Activated naive CD8-positive, alpha-beta T cell treated with anti-CD3 and anti-CD28 coated beads for 36 hours (primary cell): ENCODE measurements at places on chromosomes 3 and 15. TPM values are rescaled to one million over a fixed set of nuclear protein-coding genes. Genes with fewer than 3 reads are reported as not detected.

GRCh38 chr3:43095370-43095769 is 10.5 kb downstream of the POMGNT2 start:
- DNase-seq, result no peak

DNA sequence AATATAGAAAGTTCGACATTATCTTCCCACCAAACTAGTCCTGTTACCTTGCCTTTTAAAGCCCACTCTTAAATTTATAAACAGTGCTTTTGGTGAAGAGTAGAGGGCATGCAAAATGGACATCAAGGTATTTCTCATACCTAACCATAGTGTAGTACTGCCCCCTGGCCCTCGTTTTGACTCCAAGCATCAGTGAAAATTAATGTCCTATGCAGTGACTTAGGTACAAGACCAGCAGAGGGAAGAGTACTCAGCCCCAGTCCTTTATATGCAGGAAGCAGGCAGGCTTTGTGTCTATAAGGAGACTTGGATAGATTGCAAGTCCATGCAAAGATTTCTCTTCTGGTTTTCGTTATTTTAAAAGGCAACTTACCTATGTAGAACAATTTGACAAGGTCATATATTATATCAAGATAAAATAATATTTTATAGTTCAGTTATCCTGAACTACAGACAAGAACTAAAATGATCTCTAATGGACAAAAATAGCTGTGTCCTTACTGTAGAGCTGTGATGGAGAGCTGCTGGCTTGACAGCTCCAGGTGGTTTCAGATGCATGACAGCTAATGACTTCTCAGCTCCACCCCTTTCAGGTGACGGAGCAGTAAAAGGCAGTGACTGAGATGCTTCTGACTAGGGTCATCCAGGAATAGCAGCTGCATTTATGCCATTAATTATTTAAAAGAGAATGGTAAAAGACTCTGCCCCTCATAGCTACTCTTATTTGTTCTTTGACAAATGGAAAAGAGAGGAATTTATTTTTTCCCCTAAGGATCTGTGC is 646.1 kb downstream of the SQOR start:
- DNase-seq, result no peak

GRCh38 chr3:129749692-129750091 is 143.2 kb upstream of the PLXND1 start:
- no peak for DNase-seq

GRCh38 chr3:125163739-125164601 is 48.6 kb downstream of the SLC12A8 start:
- DNase-seq, result no peak

DNA sequence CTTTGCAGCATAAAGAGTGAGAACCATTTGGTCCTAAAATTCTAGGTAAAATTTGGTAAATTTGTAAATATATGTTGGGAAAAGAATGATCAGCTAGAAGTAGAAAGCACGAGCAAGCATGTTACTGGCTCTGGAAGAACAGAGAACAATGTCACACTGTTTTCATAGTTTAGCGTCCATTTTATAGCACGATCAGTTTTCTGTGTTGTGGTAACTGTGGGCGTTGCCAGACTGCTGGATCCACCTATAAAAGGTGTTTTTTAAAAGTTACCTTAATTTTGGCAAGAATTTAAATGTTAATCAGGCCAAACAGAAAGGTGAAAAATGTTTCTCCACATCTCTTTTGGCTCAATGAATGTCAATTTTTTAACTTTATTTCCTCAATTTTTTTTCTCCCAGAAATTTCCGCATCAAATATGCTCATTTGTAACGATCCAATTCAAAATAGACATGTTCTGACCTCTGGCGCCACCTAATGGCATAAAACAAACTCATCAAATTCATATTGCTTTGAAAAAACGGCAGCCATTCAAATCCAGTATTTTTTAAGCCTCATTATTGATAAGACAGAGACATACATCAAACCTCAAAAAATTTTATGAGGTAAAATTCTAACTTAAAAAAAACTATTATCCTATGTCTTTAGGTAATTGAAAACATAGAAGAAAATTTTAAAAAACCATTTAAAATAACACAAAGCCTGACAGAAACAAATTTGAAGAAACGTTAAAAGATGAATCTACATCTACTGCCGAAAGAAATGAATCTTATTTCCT is 5.5 kb upstream of the GP5 start:
- no peak for DNase-seq

GAP43 gene
- 0.16 TPM for total RNA-seq
